ENCODE measurements at places on chromosomes 4 and X.

GRCh38 chrX:23103546-23103945 is 103.8 kb downstream of the DDX53 start:
- DNase-seq = no peak

GRCh38 chrX:129606918-129607317 is 47.8 kb downstream of the APLN start:
- peak; percentile 66 for DNase-seq

GRCh38 chr4:41797260-41797659 is 48.7 kb upstream of the PHOX2B start:
- DNase-seq = no peak

- no peak for DNase-seq
Measured at GRCh38 chr4:119525005-119525749, 103.4 kb downstream of the PDE5A start.

DNA sequence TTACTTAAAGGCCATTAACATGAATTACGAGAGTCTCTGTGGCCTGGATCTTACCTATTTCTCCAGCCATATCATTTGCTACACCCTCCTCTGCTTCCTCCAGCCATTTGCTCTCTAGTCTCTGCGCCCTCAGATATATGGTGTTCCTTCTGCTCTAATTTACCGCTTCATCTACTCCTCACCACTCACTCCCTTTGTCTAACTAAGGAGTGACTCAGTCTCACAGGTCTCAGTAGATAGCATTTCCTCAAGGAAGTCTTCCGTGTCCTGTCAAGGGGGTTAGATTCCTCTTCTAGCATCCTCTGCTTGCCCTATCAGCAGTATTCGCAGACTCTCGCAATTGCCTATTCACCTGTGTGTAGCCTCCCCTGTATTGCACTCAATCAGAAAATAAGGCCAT is 892.1 kb upstream of the INTU start:
- no peak for DNase-seq

GRCh38 chrX:154517101-154517781 is 1.2 kb upstream of the FAM3A start:
- DNase-seq = no peak

DNA sequence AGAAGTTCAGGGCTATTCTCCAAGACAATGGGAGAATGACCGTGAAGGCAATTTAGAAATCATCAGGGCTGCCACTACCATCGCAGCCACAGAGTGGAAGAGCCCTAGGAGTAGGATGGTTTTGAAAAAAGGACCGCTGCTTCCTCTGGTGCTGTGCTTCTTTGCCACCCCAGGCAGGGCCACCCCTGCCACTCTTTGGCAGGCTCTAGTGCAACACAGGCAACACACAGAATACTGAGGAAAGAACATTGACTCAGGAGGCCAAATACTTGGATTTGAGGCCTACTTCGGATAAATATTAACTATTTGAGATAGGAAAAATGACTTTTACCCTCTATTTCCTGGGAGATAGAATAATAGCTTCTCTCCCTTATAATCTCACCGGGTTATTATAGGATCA is 228.9 kb upstream of the BOD1L1 start:
- DNase-seq = no peak

DNA sequence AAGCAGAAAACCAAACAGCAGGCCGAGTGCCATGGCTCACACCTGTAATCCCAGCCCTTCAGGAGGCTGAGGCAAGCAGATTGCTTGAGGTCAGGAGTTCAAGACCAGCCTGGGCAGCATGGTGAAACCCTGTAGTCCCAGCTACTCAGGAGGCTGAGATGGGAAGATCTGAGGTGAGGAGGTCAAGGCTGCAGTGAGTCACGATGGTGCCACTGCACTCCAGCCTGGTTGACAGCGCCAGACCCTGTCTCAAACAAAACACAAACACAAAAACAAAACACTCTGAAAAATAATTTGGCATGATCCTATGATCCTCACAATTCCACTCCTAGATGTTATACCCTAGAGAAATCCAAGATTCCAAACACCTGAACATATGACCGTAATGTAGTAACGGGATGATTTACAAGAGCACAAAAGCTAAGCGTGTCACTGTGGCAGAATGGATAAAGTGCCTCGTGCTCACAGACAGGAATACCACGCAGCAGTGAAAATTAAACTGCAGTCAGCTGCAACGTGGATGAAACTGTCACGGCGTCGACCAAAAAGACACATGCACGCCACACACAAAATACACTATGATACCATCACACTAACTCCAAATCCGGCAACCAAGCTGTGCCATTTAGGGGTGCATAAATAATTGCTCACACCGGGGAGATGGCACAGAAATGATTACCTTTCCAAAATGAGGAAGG is 1.7 kb downstream of the NELFA start:
- no peak for DNase-seq

DNA sequence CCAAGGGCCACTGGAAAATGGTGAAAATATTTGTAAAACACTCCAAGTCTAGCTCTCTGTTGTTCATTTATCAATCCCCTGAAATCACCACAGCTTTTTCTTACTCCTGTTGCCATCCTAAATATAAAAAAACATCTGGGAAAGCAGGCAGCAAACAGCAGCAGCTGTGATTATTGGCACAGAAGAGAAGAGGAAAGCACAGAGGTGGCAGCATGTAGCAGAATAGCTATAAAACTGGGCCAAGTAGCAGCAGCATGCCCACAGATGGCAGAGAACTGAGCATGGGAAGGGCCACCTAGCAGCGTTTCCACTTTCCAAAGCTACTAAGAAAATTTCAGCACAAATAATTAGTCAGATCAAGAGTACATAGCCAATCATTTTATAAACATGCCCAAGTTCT is 307.2 kb downstream of the SLC7A11 start:
- no peak for DNase-seq

DNA sequence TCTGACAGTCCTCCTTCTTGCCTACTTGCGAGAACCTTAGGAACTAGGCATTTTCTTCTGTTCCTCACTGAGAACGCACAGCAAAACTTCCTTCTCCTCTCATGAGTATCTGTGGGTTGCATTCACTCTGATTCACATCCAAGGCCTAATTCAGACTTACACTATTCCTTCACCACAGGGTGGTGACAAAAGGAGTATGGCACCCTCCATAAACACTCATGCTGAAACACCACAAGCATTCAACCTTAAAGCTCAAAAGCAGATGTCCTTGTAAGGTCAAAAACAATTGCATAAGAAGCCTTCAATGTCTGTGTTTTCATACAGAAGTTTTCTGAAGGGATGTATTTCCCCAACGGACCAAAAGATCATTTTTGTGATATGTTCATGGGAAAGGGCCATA is 147.3 kb downstream of the CORIN start:
- no peak for DNase-seq

- DNase-seq = no peak
Measured at GRCh38 chr4:100359441-100359840, 158.4 kb downstream of the EMCN start.

Measured in suppressor macrophage treated with lipopolysaccharide for 4 hours (primary cell).